ENCODE measurements at places on chromosomes 4 and X.

DNA sequence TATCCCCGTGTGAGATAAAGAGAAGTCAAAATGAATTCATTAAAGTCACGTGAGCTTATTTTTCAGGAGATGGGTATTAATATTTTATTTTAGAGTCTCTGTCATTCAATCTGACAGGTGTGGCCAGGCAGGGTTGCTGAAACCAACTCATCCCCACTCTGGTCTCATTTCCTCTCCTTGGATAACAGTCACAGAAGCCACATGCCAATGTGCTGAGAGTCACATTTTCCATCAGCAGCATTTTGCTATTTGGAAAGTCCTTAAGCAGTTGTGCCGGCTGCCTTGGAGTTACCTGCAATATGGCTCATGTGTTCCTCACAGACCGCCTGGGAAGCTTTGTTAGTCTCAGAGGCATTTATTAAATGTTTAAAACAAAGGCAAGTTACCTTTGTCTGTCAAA, 302.3 kb downstream of the DCHS2 start:
- no peak for DNase-seq

GRCh38 chrX:2583194-2584162, 82.7 kb upstream of the DHRSX start:
- DNase-seq = no peak

- DNase-seq = no peak
These were observed 18.7 kb upstream of the GPC3 start for GRCh38 chrX:134004084-134004483.

DNA sequence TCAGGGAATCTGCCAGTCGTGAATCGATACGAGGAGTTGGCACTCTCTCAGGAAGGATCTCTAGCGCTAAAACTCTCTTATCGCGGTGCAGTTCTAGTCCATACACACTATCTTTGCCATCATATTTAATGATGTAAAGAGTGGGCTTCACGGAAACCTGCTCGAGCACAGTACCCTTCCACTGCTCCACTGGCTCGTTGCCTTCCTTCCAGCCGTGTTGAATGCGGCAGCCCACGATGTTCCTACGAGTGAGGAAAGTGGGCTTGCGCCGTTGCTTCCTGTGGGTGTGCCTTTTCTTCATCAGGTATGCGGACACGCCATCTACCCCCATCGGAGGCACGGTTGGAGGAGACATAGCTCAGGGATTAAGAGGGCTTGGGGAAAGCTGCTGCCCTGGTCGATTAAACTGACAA, 661 bp downstream of the SPIN4 start:
- no peak for DNase-seq

- no peak for DNase-seq
These were observed 696.9 kb downstream of the PCDH7 start for GRCh38 chr4:31417040-31417439.

DNA sequence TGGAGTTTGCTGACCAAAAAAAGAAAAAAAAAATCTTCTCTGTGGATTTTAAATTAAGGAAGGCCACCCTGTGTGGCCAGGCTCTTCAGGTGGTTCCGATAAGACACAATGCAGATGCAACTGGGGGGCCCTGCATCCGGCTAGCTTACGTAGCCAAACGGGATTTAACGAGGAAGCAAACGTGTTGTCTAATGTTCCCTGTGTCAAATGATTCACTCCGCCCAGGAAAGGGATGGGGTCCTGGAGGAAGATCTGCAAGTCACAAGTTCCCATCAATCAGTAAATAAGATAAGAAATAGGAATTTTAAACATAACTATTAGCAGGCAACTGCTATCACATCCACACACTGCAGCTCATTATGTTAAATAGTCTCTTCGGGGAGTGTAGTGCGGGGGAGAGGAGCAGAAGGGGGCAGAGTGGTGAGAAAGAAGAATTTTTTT, 216.4 kb upstream of the GYPA start:
- no peak for DNase-seq

GRCh38 chrX:44698357-44698756, 145.5 kb upstream of the DUSP21 start:
- DNase-seq = no peak

DNA sequence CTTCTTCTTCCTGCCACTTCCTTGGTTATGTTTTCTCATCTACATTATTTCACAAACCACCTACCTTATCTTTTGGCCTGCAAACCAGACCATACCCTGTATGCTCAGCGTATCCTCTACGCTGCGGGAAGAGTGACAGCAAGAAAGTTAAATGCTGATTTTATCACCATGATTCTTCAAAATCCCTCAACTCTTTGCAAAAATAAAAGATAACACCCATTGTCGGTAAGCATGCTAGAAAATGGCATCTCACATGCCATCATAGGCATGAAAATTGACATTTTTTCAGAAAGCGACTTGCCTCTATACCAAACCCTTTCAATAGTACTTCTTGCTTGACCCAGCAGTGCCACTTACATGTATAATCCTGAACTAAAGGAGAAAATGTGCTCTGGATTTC, 102.0 kb downstream of the HPGD start:
- no peak for DNase-seq

DNA sequence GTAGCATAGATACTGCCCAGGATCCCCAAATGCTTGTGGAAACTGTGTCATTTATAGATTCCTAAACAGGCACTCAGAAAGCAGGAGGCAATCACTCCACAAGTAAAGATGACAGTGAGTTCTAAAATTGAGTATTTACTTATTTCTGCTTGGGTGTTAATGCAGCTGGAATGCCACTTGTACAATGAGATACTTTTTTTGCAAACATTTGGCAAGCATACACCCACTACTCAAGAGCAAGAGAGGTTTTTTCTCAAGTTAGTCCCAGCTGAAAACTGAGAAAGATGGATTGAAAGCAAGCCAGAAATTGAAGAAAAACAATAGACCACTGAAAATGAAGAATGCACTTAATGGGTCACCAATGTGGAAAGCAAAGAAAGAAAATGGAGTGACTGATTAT, 22.5 kb downstream of the GABRA3 start:
- DNase-seq = no peak

DNA sequence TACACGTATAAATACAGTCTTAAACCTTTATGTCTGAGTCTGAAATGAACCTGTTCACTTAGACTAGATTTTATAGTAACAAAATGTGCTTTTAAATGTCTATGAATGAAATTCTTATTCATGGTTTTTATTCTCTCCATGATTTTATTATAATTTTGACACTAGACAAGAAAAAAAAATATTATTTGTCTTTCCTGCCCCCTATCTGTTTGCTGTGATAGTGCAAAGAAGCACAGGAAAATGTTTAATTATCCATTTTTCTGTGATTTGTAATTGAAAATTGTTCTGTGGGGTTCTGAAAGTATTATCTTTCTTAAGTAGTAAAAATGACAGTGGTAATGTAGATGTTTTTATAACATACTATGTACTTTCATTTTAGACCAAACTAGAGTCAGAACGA, 52.0 kb downstream of the INTS6L start:
- no peak for DNase-seq

DNA sequence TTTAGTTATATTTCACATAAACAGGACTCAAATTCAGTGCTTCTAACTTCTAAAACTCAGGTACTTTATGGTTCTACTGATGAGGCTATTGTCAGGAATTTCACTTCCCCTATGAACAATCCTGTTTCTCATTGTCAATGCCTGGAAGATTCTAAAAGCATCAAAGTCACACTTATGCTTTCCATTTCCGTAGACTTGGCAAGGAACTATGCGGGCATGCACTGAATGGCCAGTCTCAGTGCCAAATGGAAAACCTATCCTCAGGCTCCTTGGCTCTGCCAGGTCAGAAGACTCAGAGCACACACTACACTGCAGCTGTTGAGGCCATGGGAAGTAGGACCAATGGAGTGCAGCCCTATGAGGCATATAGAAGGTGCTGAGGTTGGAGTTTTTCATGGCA, 97.0 kb upstream of the PTPN13 start:
- no peak for DNase-seq

DNA sequence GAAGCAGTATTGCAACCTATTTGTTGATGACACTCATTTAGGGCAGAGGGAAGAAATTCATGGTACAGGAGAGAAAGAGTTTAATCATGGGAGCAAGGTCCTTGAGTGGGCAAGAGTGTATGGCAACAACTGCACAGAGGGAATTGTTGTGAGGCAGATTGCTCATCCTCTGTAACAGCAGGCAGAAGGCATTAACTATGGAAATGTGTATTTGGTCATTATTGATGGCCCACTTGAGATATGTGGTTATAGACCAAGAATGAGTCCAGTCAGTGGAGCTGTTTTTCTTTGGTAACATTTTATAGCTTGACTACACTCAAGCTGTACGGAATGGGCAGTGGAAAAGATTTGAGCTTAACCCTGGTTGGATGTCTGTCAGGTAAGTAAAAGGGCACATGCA, 15.9 kb downstream of the PLRG1 start:
- no peak for DNase-seq

DNA sequence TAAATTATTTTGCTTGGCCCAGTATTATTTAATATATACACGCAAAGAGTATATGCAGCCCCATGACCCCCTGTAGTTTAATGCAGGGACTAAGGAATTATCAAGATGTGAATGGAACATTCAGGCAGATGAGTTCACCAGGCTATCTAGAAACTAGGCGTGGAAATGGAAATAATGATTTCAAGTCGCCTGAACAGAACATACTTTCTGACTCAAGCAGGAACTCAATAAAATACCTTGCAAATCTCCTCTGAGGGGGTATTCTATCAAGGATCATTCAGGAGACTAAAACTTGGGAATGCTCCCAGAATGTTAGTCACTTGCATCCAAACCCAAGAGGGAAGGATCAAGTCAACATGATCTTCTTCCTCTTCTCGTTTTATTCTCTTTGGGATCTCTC, 59.6 kb upstream of the RASSF6 start:
- no peak for DNase-seq

GRCh38 chrX:42131856-42132255, 208.5 kb upstream of the CASK start:
- no peak for DNase-seq

DNA sequence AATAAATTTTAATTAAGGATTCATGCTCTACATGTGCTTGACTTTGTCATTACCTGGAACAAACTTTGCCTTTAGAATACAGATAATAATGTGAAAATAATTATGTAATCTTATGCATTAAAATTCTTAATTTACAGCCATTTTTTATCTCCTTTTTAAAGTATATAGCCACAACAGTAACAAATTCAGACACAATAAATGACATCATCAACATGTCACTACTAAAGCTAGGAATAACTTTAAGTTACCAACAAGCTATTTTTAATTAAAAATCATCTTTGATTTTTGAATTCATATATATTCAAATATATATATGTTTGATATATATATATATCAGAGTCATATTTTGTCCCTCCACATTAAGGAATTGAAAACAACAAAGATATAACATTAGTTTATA, 107.7 kb downstream of the MAD2L1 start:
- DNase-seq = no peak

- DNase-seq = no peak
These were observed 301.9 kb downstream of the BMPR1B start for GRCh38 chr4:95059663-95060062.

DNA sequence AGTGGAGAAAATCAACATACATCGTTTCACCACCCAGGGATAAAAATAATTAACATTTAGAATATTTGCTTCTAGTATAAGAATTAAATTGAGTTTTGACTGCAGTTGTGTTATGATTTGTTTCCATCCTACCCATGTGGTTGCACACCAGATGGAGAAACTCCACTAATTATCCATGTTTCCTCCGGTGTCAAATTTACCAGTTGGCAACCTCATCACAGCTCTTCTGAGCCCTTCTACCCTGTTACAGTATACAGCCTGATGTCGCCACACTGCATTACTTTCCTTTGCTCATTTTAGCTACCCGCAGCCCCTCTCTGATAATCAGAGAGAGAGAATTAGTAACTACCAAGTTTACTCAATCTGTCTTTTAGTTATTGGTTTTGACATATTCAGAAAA, 411.2 kb downstream of the DTHD1 start:
- DNase-seq = no peak

DNA sequence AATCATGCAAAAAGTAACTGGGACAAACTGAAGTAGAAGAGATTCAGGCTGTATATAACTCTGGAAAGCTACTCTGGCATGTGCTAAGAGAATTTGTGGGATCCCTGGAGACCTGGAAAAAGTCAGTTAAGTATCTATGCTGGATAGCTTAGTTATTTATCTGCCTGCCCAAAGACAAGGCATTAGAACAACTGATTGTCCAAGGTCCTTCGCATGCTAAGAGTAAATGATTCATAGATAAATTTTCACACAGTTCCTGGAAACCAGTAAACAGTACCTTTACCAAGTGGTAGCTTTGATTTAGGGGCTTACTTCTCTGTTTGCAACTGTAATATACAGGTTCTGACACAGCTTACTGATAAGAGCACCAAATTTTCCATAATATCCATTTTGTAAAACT, 104.8 kb downstream of the ATP11C start:
- DNase-seq = no peak

- no peak for DNase-seq
These were observed 1060.6 kb downstream of the STIM2 start for GRCh38 chr4:27921231-27921630.

GRCh38 chr4:70531981-70532380, 13.6 kb downstream of the AMTN start:
- DNase-seq = no peak

DNA sequence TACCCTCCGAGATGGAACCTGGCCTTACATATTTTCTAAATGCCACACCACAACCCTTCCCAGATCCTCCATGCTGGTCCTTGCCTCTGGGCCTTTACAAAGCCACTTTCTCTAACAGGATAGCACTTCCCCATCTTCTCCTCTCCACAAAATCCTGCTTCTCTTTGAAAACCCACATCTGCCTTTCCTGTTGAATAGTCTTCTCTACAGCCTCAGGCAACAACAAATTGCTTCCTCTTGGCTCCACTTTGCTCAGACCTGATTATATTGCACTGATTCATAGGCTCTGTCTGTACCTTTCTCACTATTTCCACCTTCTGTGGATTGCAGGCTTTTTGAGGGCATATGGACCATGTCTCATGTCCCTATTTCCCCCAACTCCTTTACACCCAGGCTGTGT, 203.7 kb upstream of the MBNL3 start:
- no peak for DNase-seq

DNA sequence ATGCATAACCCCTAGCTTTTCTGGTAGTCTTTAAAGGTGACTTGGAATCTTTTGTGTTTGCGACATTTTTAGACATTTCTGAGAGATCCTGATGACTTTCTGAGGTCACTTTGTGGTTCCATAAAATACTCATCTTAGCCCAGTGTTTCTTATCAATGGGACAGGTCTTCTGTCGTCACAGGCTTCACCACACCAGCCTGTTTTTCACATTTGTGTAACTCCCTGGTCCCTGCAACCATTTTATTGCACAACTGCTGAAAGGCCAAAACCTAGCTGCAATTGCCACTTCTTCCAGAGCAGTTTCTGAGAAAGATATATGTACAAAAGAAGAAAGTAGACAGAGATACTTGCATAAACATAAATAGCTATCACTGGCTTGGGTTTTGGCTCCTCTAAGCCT, 120.9 kb downstream of the IL15 start:
- no peak for DNase-seq

DNA sequence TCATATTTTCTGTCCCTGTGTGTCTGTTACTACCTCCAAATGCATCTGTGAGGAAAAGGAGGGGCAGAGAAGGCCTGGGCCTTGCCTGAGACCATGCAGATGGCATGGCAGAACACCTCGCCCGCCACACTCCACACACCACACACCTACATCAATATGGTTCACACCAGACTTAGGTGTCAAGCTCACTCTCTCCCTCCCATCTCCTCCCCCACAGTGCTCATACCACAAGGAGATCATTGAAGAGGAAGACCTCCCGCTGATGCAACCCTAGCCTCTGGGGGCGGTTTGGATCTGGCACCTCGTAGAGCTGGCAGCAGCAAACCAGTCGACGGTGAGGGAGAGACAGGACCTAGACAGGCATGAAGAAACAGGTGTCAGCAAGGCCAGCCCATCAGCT, 16.6 kb upstream of the KDM5C start:
- DNase-seq = no peak

GRCh38 chr4:155762334-155762733, 3.5 kb downstream of the GUCY1B1 start:
- DNase-seq = no peak
